CD4-positive, alpha-beta memory T cell (primary cell): ENCODE measurements at places on chromosomes 1 and 21. TPM values are rescaled to one million over a fixed set of nuclear protein-coding genes. Genes with fewer than 3 reads are reported as not detected.

DNA sequence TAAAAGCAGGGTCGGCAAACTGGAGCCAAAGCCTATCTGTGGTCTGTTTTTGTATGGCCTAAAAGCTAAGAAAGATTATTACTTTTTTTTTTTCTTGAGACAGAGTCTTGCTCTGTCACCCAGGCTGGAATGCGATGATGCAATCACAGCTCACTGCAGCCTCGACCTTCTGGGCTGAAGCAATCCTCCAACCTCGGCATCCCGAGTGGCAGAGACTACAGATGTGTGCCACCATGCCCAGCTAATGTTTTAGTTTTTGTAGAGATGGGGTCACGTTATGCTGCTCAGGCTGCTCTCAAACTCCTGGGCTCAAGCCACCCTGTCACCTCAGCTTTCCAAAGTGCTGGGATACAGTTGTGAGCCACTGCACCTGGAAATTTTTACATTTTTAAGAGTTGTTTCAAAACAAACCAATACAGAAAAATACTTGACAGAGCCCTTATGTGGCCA, 6.5 kb upstream of the GLRX2 start:
- H3K4me3 ChIP-seq: no peak overlapping the region
- no peaks in the 10 kb centered on the region for H3K4me1 ChIP-seq
- no peak for DNase-seq
- no peaks in the 10 kb centered on the region for H3K36me3 ChIP-seq
- no peak overlapping the region for H3K27ac ChIP-seq
- no peaks in the 10 kb centered on the region for H3K27me3 ChIP-seq

DNA sequence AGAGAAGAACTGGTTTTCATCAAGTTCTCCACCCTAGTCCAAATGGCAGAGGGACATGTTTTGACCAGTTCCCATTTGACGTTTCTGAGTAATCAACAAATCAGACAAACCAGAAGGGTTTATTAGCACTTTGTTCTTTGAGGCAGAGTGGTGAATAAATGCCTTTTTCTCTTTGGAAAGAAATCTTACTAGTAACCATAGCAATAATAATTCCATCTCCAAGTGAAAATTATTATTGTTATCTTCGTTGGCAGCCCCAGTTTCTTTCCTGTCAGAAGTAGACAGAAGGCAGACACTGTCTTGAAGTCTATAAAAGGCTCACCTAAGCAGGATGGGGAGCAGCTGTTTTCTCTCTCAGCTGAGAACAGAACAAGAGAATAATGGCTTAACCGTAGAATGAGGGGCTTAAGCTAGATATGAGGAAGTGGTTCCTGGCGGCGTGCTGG, 391.6 kb downstream of the PBX1 start:
- no peak overlapping the region for H3K27ac ChIP-seq
- no peaks in the 10 kb centered on the region for H3K4me1 ChIP-seq
- H3K4me3 ChIP-seq: no peak overlapping the region
- H3K27me3 ChIP-seq: no peaks in the 10 kb centered on the region
- DNase-seq: no peak

Gene AADACL4
- polyA plus RNA-seq: not detected

Gene HPCAL4
- polyA plus RNA-seq: 9.6 TPM

Gene LRRC38
- not detected for polyA plus RNA-seq
